ENCODE measurements at places on chromosomes 5 and 9.

GRCh38 chr9:113645978-113646253 is 182.4 kb downstream of the RGS3 start:
- DNase-seq = no peak

DNA sequence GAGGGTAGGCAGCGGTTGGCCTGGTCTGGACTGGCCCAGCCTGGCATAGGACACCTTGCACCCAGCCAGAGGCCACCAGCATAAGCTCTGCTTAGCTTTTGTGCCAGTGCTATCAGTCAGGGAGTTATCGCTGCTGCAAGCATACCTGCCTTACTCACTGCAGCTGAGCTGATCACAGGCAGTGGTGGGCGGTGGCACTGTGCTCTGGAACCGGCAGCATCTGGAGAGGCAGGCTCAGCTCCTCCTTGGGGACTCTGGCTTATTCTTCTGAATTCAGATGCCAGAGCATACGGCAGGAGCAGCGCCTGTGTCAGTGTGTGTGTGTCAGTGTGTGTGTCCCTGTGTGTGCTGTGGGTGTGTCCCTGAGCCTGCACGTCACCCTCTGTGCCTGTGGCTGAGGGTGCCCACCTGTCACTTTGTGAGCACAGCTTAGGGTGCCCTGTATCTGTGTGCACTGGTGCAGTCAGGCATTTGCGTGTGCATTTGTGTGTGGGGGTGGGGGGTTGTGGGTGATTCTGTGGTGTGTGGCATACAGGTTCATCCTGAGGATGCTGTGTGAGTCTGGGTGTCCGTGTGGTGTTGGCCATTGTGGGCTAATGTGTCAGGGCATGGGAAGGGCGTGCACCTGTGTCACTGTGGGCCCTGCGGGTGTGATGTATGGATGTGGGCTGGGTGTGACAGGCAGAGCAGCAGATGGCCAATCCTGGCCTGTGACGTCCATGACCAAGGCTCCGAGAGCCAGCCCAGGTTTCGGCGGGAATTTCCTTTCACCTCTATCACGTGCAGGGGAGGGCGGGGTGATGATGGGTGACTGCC is 23.5 kb downstream of the LMX1B start:
- no peak for DNase-seq

GRCh38 chr9:104094534-104095015 is 466 bp downstream of the SMC2 start:
- DNase-seq = no peak

- DNase-seq = no peak
Observed at GRCh38 chr5:157528036-157528632, 47.4 kb downstream of the ADAM19 start.

- DNase-seq = no peak
Observed at GRCh38 chr5:116756531-116756930, 181.9 kb upstream of the SEMA6A start.

Measured in NCI-H1048 (cell line).